GOT3 (cell line): ENCODE measurements at places on chromosomes 16 and 17.

DNA sequence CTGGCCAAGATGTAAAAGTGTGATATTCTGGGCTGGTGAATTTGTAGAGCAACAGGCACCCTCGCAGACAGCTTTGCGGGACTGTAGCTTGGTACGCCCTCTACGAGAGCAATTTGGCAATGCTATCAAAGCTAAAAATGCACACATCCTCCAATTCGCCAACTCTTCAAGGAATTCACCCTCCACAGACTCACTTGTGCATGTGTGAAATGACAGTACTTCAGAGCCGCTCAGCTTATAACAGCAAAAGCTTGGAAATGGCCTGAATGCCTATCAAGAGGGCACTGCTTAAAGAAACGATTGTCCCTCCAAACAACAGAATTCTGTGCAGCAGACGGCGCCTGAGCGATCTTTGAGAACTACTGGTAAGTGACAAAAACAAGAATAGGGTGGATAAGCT lies 130.8 kb downstream of the SDK2 start:
- DNase-seq = no peak

GRCh38 chr17:40522250-40522960 lies 21.0 kb upstream of the TNS4 start:
- no peak for DNase-seq

DNA sequence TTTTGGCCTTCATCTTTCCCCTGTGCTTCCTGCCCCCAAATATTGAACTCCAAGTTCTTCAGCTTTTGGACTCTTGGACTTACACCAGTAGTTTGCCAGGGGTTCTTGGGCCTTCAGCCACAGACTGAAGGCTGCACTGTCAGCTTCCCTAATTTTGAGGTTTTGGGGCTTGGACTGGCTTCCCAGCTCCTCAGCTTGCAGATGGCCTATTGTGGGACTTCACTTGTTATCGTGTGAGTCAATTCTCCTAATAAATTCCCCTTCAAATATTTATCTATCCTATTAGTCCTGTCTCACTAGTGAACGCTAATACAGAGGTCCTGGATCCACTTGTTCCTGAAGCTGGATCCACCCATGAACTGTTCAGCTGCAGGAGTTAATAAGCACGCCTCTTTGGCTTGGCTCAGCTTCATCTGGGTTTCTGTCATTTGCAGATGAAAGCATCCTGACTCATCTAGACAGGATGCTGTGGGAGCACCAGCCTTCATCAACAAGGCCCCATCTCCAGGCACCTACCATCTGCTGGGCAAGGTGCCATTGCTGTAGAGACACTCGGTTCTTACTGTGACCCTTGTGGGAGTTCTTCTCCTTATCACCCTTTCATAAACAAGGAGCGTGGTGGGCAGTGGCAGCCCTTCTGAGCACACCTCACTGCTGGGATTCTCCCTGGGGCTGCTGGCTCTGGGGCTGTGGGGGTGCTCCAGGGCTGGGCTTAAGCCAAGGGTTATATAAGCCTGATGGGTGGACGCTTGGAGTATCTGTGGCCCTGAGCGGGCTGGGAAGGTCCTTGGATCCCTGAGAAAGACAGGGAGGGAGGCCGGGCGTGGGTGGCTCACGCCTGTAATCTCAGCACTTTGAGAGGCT lies 23.1 kb downstream of the LAT start:
- no peak for DNase-seq

- peak; percentile 45 for DNase-seq
Observed at GRCh38 chr17:45247429-45248131, 14.3 kb downstream of the SPATA32 start.

DNA sequence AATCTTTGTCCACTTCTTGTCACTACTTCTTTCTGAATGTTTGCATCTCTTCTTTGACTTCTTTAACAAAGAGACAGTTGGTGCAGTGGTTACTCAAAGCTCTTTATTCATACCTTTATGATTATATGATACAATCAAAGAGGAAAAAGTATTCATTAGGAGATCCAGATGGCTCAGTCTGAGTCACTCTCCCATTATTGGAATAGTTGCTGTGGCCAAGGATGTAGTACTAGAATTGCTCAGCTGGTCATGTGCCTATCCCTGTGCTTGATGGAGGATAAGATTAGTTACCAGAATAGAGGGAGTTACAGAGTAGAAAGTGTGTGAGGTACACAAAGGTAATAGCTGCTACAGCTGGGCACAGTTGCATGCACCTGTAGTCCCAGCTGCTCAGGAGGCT lies 18.3 kb downstream of the BCAS3 start:
- no peak for DNase-seq

DNA sequence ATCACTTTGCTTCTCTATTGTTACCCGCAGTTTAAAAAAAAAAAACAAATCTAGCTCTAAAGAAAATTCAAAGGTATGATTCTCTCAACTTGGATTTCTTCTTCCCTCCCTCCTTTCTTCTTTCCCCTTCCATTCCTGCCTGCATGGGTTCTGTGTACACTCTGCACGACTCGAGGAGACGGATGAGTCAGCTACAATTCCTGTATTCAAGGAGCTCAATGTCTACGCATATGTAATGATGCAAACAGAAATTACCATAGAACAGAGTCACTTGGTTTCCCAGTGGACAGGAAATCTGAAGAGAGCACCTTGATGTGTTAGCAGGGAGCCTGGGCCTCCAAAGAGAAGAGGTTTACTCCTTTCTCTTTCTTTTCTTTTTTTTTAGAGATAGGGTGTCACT lies 92.3 kb downstream of the VPS53 start:
- DNase-seq = no peak

DNA sequence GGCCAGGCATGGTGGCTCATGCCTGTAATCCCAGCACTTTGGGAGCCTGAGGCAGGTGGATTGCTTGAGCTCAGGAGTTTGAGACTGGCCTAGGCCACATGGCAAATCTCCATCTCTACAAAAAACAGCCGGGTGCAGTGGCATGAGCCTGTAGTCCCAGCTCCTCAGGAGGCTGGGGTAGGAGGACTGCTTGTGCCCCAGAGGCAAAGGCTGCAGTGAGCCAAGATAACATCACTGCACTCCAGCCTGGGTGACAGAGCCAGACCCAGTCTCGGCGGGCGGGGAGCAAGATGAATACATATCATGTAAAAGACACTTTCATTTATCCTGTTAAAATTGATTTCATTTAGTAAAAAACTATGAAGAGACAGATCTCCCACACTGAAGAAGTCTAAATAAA lies 54.6 kb downstream of the CREBBP start:
- DNase-seq = no peak

DNA sequence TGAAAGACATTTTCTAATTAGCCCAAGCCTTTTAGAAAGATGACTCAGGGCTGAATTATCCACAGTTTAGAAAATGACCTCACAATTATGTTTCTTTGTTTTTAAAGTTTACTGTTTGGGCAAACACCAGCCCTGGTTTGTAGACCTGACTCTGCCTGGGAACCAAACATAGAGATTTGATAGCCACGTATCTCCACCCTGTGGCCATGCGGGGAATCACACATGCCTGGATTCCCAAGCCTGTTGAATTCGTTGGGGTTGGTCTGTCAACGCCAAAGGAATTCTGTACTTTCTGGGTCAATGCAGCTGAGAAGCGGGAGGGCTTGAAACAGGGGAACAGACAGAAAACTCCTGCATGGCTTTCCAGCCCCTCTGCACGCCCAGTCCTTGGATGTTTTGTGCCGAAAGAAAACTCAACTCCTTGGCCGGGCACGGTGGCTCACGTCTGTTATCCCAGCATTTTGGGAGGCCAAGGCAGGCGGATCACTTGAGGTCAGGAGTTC lies 26.9 kb downstream of the CD300A start:
- DNase-seq = no peak

GRCh38 chr17:28501421-28502284 lies 4.5 kb upstream of the FOXN1 start:
- DNase-seq = no peak

- no peak for DNase-seq
Observed at GRCh38 chr16:10547708-10548107, 32.7 kb downstream of the EMP2 start.

GRCh38 chr16:56600398-56600999 lies 7.9 kb upstream of the MT2A start:
- no peak for DNase-seq

- no peak for DNase-seq
Observed at GRCh38 chr16:66170989-66171388, 195.5 kb upstream of the CDH5 start.

DNA sequence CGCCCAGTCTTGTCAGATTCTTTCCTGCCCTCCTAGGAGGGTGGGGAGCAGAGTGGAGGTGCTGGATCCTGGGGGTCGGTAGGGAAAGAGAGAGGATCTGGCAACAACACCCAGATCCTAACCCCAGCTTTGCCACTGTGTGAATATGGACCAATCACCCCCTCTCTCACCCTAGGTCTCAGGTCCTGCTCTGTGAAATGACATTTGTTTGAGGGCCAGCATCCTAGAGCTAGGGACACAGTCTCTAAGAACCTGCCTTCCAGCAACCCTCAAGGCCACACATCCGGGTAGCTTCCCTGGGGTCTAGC lies 28.4 kb upstream of the MAP3K14 start:
- no peak for DNase-seq

DNA sequence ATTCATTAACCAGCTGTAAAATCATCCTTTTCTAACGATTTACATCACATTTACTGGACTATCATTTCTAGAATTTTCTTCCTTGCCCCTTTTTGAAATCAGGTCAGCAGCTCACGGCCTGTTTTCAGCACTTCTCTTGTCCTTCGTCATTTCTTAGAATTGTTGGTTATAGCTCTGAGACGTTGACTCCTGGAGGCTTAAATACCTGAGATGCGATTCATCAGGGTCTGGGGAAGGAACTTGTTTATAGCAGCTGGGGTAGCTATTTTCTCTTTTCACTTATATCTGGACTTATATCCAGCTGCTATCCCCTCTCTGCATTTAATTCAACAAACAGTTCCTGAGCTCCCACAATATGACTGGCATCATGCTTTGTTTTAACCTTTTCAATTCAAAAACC lies 338.7 kb upstream of the TNRC6C start:
- no peak for DNase-seq

DNA sequence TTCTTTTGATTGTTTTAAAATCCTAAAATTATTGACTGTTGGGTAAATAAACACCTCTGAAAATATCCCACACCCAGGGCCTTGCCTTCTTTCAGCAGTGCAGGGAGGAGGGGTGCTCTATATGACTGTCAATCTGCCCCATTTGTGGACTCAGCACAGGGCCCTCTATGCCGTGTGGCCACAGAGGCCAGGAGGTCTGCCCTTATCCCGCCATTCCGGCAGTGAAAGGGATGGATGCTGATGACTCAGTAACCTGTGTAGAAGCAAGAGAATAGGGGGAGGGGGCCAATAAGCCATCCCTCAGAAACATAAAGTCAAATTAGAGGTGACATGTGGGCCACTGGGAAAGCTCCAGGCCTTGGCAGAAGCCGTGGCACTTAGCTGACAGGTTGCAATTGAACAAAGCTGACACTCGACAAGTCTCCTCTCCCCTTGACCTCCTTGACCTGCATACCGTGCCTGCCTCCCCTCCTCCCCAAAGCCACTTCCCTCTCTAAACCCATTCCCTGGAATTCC lies 281.4 kb upstream of the DYNLRB2 start:
- DNase-seq = no peak

DNA sequence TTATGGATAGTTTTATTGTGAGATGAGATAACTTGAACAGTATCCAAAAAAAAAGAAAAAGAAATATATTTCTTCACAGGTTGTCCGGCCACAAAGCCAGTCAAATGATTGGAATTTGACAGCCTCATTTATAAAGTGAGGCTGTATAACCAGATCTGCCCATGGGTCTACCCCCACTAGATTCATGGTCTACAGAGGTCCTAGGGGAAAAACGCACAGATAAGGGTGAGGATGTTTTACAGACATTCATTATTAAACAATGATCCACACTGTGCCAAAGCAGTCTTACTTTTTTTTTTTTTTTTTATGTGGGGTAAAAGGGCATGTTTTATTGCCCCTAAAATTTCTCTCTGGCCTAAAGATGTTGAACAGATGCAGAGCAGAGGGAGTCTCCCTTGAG lies 1503.0 kb upstream of the CDH8 start:
- no peak for DNase-seq

DNA sequence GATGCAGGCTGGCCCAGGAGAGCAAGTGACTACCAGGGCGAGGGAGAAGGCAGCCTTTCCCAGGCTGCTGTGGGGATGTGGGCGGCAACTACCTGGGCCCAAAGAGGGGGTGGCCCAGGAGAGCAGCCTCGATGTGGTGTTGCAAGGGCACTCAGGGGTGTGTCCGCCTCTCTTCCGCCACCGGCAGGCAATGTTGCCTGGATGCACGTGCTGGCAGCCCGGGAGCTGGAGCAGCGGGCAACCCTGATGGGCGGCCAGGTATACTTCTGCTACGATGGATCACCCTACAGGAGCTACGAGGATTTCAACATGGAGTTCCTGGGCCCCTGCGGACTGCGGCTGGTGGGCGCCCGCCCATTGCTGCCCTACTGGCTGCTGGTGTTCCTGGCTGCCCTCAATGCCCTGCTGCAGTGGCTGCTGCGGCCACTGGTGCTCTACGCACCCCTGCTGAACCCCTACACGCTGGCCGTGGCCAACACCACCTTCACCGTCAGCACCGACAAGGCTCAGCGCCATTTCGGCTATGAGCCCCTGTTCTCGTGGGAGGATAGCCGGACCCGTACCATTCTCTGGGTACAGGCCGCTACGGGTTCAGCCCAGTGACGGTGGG lies 2.7 kb downstream of the HSD3B7 start:
- no peak for DNase-seq

DNA sequence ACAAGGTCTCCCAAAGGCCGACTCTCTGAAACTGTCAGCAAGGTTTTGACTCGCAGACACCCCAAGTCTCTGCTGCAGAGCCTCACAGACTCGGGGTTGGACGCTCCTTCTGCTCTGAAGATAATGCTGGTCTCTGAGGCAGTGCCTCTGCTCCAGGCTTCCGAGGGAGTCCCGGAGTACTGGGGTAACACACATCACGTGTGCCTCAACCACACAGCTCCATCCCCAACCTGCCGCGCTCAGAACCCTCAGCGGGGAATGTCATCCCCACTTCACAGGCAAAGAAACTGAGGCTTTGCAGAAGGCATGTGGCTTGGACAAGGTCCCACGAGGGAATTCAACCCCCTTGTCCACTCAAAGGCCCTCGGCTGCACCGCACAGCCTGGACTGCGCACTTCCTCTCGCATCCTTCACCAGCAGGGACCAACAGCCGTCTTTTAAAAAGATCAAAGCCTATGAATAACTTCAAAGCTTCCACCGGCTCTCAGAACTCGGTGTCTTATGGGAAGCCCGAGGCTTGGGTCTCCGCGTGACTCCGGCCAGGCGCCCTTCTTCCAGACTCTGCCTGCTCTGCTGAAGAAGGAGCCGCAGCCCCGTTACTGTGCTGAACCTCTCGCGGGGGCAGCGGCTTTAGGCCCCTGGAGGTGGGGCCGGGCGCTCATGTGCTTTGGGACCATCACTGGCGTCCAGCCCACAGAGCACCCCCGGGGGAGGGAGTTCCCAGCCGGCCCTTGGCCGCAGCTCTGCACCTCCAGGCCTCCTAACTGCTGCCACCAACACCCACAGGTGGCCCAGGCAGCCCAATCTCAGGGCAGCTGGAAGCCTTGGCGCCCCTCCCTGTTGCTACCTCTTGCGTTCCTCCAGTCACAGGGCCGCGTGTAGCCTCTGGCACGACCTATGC lies 2.2 kb downstream of the TMEM204 start:
- no peak for DNase-seq

GRCh38 chr16:87044032-87044382 lies 273.2 kb downstream of the C16orf95 start:
- DNase-seq = no peak

GRCh38 chr17:8650119-8650499 lies 19.6 kb upstream of the MYH10 start:
- no peak for DNase-seq
